ENCODE measurements at places on chromosomes 16 and 17.

DNA sequence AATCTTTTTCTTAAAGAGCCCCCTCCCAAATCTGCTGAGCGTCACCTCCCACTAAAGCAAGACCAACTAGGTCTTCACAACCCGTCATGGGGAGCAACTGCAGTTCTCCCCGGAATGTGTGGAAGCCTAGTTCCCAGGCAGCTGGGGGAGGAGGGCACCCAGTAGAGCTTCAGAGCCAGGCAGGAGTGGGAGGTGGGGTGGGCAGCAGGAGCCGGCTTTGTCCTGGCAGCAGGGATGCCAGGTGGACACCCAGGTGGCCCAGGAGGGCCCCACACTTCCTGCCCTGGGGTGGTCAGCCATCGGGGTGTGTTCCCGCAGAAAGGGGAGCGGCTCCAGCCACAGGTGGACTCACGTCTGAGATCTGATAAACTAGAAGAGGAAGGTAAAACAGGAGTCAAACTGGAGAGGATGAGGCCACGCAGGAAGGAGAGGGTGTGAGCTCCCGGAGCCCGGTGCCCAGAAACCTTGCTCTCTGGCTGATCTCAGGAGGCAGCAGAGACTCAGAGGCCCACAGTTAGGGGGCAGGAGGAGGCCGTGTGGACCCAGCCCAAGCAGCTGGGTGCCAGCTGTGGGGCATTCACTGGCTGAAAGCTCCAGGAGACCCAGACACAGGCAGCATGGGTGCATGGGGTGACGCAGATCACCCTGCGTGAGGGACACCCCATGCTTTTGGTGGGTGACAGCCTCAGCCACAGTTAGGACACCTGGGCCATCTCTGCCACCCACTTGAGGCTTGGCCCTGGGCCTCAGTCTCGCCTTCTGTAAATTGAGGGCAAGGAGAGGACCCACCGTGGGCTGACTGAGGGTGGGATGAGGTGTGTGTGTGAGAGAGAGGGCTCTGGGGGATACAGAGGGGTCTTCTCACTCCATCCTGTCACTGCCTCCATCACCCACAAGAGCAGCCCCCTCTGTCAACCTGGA, 260.8 kb upstream of the TNRC6C start:
- DNase-seq = no peak

DNA sequence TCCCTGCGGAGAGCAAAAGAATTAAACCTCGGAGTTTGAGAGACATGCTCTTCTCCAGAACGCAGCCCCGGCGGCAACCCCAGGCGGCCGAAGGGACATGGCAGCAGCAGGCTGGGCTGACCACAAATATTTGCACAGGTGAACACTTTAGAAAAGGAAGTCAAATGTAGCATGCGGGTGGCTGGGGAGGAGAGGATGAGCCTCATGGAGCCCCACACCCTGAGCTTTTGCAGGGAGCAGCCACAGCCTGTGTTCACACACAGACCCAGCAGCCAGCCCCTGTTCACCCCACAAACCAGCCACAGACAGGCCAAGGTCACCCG, 17.8 kb downstream of the HS3ST6 start:
- DNase-seq = no peak

- DNase-seq = no peak
Observed at GRCh38 chr16:65932350-65933072, 434.0 kb upstream of the CDH5 start.

DNA sequence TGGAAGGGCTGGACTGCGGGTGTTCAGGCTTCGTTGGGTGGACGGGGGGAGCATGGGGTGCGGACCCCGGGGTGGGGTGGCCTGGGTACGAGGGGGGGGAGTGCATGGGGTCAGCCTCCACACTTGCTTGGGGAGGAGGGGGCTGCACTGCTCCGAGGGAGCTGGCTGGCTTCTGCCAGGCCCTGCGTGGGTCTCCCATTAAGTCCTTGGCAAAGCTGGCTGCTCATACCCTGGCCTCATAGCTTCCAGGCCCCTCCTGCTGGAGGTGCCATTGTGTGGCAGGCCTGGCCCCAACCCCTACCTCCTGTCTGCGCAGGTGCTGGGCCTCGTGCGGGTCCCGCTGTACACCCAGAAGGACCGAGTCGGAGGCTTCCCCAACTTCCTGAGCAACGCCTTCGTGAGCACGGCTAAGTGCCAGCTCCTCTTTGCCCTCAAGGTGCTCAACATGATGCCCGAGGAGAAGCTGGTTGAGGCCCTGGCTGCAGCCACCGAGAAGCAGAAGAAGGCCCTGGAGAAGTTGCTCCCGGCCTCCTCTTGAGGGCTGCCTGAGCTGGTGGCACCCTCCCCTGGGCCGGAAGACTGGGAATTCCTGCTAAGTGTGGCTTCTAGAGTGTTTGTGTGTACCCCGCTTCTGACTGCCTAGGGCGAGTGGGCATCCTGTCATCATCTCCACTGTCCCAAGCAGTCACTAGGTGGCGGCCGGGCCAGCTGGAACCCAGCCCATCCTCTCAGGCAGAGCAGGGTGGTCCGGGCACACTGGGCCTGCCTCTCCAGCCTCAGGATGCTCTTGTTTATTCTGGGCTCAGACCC, 1.5 kb downstream of the NUDT16L1 start:
- no peak for DNase-seq

DNA sequence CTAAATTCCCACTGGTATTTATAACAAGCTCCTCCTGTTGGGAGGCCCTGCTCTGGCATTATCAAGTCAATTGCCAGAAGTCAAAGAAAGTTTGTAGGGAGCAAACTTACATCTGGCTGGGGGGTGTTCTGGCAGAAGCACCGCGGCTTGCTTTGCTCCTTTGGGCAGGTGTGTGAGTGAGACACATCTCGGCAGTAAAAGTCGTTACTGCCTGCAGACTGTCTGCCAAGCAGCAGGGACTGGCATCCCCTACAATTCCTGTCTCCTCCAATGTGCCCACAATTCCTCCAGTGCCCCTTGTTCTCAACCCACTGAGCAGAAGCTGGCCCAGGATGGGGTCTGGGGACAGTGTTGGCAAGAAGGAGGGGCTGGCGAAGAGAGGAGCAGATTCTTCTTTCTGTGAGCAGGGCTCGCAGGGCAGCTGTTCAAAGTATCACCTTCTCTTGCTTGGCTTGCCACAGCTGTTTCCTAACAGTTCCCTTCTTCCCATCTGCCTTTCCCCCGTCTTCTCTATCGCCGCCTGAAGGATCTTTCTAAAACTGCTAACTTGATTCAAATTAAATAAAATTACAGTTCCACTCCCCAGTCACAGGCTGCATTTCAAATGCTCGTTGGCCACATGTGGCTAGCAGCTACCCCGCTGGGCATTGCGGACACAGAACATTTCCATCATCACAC, 30.2 kb downstream of the SPACA3 start:
- no peak for DNase-seq

GRCh38 chr16:47713225-47713595, 252.1 kb downstream of the PHKB start:
- DNase-seq = peak; percentile 78

DNA sequence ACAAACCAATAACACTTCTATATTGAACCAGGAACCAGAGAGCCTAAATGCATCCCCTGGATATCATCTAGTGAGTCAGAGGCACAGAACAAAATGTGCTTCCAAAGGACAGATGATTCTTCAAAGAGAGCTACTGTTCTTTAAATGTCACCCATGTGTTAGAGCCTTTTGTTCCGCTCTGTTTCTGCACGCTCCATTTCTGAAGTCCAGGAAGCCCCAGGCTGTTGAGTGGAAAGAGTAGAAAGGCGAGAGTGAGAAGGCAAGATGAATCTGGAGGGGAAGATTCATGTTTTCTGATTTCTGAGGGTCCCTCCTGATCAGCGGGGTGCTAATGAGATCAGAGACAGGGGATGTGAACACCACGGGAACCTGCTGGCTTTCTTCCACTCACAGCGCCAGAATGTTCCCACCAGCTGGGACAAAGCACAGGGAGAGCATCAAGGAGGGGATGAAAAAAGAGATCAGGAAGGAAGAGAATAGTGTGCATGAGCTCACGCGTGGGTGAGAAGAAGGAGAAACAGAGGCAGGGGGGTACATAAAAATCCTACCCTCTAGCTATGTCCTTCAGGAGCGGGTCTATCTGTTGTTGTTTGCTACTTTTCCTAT, 559.9 kb upstream of the HSBP1 start:
- no peak for DNase-seq

GRCh38 chr17:12731839-12732238, 57.5 kb upstream of the ARHGAP44 start:
- no peak for DNase-seq
